ENCODE measurements at places on chromosomes 3 and 15.

DNA sequence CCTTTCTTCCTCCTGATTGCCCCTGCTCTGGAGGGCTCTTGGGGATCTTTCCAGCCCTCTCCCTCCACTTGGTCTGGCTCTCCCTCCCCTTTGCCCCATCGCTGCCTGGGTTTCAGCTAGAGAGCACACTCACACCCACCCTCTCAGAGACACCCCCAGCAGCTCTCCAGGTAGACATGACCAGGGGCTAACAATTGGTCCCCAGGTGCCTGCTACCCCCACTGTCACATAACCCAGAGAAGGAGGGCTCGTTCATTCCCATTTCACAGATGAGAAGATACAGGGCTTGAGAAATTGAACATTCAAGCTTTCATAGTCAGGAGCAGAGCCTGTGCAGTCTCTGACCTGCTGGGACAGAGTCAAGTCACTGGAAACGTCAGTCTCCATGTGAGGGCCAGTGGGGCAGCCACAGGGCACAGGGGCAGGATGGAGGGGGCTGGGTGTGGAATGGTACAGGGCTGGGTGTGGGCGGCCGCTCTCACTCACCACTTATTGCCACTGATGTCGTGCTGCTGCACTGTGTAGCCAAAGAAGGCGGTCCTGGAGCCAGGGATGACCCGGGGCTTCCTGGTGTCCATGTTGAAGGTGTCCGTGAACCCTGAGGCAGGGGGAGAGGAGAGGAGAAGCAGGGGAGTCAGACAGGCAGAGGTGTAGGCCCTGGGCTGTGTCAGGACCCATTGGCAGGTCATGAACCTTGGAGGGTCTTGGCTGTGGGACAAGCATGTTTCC is 29.4 kb downstream of the ITGA11 start:
- no peak for DNase-seq

GRCh38 chr3:61768284-61769037 is 207.1 kb downstream of the PTPRG start:
- no peak for DNase-seq

DNA sequence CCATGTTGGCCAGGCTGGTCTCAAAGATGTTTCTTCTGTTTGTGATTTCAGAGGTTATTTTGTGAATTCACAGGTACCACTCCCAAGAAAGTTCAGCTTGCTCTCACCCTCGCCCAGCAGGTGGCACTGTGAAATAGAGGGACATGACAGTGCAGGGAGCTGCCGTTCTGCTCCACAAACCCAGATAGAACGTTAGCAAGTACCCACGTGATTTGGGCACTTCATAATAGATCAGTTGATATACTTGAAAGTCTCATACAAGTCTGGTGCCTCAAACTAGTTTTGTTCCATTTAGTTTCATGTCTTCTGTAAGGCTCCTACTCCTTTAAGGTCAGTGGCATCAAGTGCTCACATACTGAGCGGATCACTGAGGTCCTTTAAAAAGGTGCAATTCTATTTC is 45.5 kb downstream of the FILIP1L start:
- DNase-seq, result peak; percentile 47

GRCh38 chr3:100158918-100159330 is 44.6 kb upstream of the FILIP1L start:
- DNase-seq, result no peak

GRCh38 chr15:96316953-96317629 is 13.4 kb upstream of the NR2F2 start:
- DNase-seq, result no peak

GRCh38 chr3:67018789-67019526 is 20.9 kb downstream of the KBTBD8 start:
- no peak for DNase-seq

- no peak for DNase-seq
These were observed 976 bp downstream of the DIS3L start for GRCh38 chr15:66294157-66294931.

DNA sequence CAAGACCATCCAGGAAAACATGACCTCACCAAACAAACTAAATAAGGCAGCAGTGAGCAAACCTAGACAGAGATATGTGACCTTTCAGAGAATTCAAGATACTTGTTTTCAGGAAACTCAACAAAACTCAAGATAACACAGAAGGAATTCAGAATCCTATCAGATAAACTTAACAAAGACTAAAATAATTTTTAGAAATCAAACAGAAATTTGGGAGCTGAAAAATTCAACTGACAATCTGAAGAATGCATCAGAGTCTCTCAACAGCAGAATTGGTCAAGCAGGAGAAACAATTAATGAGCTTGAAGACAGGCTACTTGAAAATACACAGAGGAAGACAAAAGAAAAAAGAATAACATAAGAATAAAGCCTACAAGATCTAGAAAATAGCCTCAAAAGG is 55.6 kb downstream of the MYO9A start:
- no peak for DNase-seq
